ENCODE measurements at places on chromosomes 13 and 19. TPM values are rescaled to one million over a fixed set of nuclear protein-coding genes. Genes with fewer than 3 reads are reported as not detected.

Gene CGB2
- not detected for total RNA-seq

Gene ERF
- 43.1 TPM for total RNA-seq

DNA sequence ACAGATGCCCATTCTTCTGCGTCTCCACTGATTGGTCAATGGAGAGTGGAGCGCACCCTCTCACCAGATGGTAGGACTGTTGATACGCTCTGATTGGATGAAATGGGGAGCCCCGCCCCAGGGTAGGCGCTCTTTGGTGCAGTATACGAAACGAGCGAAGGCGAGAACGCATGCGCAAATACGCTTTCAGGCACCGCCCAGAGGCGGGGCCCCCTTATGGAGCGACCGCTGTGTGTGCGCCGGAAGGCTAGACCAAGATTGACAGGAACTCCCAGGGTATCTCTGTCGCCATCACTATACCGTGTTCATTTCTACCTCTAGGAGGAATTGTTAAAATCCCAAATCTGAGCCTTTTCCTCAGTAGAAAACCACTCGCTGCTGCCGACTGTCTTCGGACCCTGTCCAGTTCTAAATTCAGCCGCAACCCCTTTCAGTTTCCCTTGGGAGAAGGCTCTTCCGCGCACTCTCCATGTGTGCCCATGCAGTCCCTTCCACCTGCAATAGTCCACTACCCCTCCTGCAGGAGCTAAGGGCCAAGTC lies 720 bp upstream of the HNRNPL start:
- peaks cover 10% of the 10 kb centered on the region for H3K36me3 ChIP-seq
- no peak for DNase-seq
- no peaks in the 10 kb centered on the region for H3K27me3 ChIP-seq
- peak overlapping the region; percentile 90 for H3K27ac ChIP-seq

GRCh38 chr13:88862095-88862620 lies 1191.0 kb downstream of the SLITRK5 start:
- no peak overlapping the region for H3K4me3 ChIP-seq
- no peak for DNase-seq
- no peaks in the 10 kb centered on the region for H3K4me1 ChIP-seq

- no peaks in the 10 kb centered on the region for H3K4me1 ChIP-seq
- no peaks in the 10 kb centered on the region for H3K27me3 ChIP-seq
- DNase-seq: no peak
- H3K36me3 ChIP-seq: peaks cover 7% of the 10 kb centered on the region
Observed at GRCh38 chr13:48491423-48492095, 41.3 kb downstream of the RCBTB2 start.

GRCh38 chr13:94612050-94612449 lies 10.4 kb downstream of the GPR180 start:
- H3K27ac ChIP-seq: no peak overlapping the region
- no peak for DNase-seq
- H3K4me3 ChIP-seq: no peak overlapping the region
- H3K4me1 ChIP-seq: peaks cover 5% of the 10 kb centered on the region
- H3K36me3 ChIP-seq: no peaks in the 10 kb centered on the region
- no peaks in the 10 kb centered on the region for H3K27me3 ChIP-seq

Gene TINCR
- total RNA-seq: 1.8 TPM

DNA sequence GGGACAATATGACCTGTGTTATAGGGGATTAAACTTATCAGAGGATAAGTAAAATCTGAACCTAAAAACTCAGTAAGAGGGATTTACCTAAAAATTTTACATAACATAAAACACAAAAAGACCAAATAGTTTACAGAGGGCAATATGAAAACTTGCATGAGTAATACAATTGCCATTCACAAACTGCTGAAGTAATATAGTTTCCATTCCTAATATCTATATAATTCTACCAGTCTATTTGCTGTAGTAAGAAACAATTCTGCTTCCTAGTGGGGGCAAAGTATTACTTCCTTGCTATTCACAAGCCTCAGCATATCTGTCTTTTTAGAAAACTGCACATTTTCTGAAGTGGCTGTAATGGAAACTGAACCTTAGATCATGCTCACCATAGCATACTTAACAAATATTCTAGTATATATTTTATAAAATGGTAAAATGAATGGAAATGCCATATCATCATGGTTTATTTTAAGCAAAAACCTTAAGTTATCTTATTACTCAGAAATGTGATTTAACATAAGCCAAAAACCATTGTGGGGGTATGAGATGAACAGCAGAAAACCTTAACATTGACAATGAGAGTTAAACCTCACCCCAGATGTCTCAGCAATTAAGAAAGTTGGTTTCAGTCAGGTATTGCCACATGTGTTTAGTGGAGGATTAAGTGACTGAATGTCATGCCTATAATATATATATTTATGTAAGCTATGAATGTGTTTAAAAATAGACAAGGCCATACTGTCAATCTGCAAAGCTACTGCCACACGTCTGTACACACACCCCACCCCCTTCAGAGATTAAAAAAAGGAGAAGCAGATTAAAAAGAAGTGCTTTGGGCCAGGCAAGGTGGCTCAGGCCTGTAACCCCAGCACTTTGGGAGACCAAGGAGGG lies 136.8 kb downstream of the MIPEP start:
- H3K27ac ChIP-seq: no peak overlapping the region
- peaks cover 22% of the 10 kb centered on the region for H3K4me1 ChIP-seq
- H3K4me3 ChIP-seq: no peak overlapping the region
- DNase-seq: no peak
- no peaks in the 10 kb centered on the region for H3K27me3 ChIP-seq
- H3K36me3 ChIP-seq: no peaks in the 10 kb centered on the region

DNA sequence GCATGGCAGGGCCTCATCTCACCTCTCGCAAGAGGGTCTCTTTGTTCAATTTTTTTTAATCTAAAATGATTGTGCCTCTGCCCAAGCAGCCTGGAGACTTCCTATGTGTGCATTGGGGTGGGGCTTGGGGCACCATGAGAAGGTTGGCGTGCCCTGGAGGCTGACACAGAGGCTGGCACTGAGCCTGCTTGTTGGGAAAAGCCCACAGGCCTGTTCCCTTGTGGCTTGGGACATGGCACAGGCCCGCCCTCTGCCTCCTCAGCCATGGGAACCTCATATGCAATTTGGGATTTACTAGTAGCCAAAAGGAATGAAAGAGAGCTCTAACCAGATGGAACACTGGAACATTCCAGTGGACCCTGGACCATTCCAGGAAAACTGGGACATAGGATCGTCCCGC lies 8.0 kb downstream of the FXYD3 start:
- no peak overlapping the region for H3K27ac ChIP-seq
- no peaks in the 10 kb centered on the region for H3K36me3 ChIP-seq
- no peaks in the 10 kb centered on the region for H3K27me3 ChIP-seq
- no peak for DNase-seq

DNA sequence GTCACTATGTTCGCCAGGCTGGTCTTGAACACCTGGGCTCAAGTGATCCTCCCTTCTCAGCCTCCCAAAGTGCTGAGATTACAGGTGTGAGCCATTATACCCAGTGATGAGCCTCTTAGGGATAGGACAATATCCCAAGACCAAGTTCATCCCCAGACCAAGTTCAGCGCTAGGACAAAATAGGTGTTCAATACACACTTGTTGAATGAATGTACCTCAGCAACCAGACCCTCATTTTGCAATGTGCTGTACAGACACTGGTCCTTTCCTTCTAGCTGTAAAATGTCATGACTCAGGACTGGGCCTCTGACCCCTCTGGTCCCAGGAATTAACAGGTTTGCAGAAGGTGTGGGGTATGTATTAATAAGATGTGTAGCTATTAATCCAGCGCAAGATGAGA lies 246.0 kb downstream of the TSHZ3 start:
- DNase-seq: no peak
- H3K4me3 ChIP-seq: no peak overlapping the region
- peaks cover 24% of the 10 kb centered on the region for H3K4me1 ChIP-seq
- no peak overlapping the region for H3K27ac ChIP-seq
- no peaks in the 10 kb centered on the region for H3K36me3 ChIP-seq

All from neural progenitor cell (in vitro differentiated cells).